Esophagus squamous epithelium (tissue), 5 donors: ENCODE measurements at places on chromosomes 3 and 15. TPM values are rescaled to one million over a fixed set of nuclear protein-coding genes. Genes with fewer than 3 reads are reported as not detected.

DNA sequence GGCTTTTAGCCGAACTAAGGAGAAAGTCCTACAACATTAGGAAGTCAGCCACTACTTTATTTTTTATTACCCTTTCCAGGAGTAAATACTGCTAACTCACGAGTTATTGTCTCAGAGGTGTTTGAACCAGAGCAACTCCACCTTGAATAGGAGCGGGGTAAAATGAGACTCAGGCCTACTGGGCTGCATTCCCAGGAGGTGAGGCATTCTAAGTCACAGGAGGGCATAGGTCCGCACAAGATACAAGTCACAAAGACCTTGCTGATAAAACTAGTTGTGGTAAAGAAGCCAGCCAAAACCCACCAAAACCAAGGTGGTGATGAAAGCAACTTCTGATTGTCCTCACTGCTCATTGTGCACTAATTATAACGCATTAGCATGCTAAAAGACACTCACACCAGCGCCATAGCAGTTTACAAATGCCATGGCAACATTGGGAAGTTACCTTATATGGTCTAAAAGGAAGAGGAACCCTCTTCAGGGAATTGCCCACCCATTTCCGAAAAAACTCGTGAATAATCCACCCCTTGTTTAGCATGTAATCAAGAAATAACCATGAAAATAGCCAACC, 555.9 kb downstream of the IGSF11 start:
- DNase-seq = no peak

GRCh38 chr3:133742351-133743091, 3.7 kb upstream of the TF start:
- no peak for DNase-seq

Gene PYGO1
- total RNA-seq = 5.1 TPM

Gene GASK1A
- 3.2 TPM for total RNA-seq

GRCh38 chr3:34260271-34261000, 462.0 kb downstream of the PDCD6IP start:
- DNase-seq = no peak

Gene ZNF80
- not detected for total RNA-seq

- DNase-seq = no peak
These were observed 211.6 kb downstream of the RAP2B start for GRCh38 chr3:153373606-153374005.

Gene PLA2G4D
- total RNA-seq = 0.19 TPM

Gene HAUS2
- total RNA-seq = 16.0 TPM

Gene CHCHD4
- 16.0 TPM for total RNA-seq

- no peak for DNase-seq
These were observed 18.5 kb downstream of the PIK3CA start for GRCh38 chr3:179166561-179167201.

Gene GHRL
- total RNA-seq = not detected

DNA sequence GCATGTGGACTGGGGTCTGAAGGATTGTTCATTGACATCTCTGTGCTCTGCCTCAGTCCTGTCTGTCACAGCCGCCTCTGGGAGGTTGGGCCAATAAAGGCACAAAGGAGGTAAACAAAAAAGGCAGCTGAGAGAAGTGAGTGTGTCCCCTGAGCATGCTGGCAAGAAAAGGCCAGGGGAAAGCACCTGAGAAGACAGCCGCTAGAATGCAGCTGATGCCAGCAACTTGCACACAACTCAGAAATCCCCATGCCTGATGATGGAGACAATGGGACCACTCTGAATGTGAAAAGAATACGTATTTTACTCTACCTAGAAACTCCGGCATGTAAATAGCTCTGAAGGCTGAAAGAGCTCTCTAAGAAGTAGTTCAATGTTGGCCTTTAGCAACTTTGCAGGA, 118.7 kb downstream of the KCNH8 start:
- DNase-seq = no peak

Gene GNAT1
- not detected for total RNA-seq

GRCh38 chr3:46867550-46867898, 4.3 kb upstream of the MYL3 start:
- no peak for DNase-seq

DNA sequence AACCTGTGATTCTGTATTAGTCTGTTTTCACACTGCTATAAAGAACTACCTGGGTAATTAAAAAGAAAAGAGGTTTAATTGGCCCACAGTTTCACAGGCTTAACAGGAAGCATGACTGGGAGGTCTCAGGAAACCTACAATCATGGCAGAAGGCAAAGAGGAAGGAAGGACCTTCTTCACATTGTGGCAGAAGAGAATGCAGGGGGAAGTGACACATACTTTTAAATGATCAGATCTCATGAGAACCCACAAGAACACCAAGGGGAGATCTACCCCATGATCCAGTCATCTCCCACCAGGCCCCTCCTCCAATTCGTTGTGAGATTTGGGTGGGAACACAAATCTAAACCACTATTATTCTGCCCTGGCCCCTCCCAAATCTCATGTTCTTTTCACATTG, 6.1 kb downstream of the ZKSCAN7 start:
- DNase-seq = no peak

- no peak for DNase-seq
These were observed 127.6 kb upstream of the UBE2E2 start for GRCh38 chr3:23075496-23075895.

GRCh38 chr15:41957021-41957897, 15.1 kb downstream of the EHD4 start:
- no peak for DNase-seq

GRCh38 chr3:119322021-119322834, 28.0 kb downstream of the ARHGAP31 start:
- DNase-seq = no peak

Gene RAB6B
- total RNA-seq = 0.09 TPM

Gene KCNMB2
- total RNA-seq = not detected

Gene MAP6D1
- 2.7 TPM for total RNA-seq

DNA sequence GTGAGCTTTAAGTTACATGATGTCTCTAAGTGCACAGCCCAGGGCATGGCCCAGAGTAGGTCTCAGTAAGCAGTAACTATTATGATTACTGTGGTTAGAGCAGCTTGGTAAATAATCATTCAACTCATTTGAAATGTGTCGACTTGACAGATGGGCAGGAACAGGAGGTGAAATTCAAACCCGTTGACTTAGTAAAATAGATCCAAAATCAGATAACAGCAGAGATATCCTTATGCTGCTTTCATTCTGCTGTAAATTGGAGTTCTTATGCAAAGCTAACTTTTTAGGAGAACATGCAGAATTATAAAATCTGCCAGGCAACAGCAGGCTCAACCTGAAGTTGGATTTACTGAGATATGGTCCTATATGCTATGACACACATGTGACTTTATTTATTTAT, 118.7 kb upstream of the KLHL25 start:
- DNase-seq = no peak

DNA sequence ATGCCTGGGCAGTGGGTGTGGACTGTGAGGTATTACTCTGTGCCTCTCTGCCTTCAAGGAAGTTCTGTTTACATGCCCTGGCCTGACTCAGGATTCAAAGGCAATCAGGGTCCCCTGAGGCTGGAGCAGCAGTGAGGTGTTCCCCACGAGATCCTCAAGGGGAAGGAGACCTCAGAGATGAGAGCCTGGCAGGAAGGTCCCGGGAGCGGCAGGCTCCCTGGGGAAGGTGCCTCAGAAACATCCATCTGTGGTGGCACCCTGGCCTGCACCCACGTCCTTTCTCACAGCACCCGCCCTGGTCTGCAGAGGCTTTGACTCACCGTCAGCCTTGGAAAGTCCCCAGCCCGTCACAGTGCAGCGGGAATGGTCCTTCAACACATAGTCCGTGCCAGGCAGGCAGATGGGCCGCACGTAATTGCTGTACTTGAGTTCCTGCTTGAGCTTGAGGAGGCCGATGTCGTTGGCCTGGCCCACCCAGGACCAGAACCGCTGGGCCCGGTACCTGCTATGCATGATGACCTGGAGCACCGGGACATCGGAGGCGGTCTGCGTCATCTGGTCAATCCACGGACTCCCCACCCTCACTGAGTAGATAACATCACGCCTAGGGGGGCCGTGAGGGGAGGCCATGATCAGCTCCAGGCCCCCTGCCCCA, 3.6 kb downstream of the PRSS50 start:
- no peak for DNase-seq

GRCh38 chr3:168709073-168709472, 613.3 kb upstream of the GOLIM4 start:
- no peak for DNase-seq

- no peak for DNase-seq
These were observed 301.6 kb upstream of the THBS1 start for GRCh38 chr15:39279311-39279710.

Gene ARPP19
- total RNA-seq = 101 TPM

DNA sequence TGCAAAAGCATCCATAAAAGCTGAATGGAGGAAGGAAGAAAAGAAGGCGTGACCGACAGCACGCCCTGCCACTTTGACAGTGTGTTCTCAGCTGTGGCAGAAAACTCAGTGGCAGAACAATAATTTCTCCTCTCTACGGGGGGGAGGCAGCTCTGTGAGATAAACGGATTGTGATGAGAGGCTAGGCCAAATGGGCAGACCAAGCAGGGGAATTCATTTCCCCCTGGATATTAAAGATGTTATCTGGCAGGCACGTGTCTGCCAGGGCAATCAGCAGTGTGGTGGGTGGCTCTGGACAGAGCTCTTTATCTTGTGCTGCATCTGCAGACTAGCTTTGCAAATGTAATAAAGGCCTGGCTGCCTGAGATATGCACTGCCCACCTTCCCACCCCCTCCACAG, 1.9 kb upstream of the RMDN3 start:
- no peak for DNase-seq

DNA sequence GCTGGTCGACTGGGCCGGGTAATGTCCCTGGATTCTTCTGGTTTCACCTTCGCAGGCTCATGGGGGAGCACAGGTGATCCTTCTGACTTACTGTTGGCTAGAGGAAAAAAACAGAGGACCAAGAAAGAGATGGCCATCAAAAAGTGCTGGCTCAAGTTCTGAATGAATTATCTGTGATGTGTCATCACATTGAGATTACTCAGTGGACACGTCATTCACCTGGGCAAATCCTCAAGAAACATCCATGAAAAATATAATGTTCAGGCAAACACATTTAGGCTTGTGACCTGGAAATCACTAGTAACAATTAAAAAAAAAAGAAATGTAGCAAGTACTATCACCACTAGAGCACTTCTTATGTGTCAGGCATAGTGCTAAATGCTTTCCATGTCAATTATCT, 81.5 kb upstream of the SLC2A2 start:
- no peak for DNase-seq

DNA sequence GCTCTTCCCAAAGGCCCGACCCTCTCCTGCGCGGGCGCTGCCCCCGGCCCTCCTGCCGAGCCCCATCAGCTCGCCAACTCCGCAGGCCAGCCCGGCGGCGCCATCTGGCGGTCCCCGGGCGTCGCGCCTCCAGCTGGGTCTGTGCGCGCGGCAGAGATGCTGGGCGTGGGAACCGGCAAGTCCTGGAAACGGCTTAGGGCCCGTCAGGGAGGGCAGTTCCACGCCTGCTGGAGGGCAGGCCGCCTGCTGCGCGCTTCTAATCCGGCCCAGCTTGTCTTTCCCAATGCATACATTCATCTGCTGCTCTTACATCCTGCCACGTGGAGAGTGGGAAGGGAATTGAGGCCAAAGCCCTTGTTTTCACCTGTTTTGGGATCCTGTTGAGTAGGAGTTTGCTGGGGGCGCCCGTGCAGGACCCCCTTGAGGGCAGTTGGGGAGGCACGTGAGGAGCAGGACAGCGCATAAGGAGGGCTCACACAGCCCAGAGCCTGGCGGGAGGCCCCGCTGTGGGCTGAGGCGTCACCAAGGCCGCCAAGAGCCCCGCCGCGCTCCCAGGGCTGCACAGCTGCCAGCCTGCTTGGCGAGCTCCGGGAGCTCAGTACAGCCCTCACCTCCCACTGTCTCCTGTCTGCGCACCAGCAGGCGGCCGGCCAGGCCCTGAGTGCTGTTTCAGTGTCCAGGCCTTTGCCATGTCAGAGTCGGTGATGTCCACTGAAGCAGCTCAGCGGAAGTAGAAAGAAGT, 165.6 kb downstream of the NSMCE3 start:
- no peak for DNase-seq

DNA sequence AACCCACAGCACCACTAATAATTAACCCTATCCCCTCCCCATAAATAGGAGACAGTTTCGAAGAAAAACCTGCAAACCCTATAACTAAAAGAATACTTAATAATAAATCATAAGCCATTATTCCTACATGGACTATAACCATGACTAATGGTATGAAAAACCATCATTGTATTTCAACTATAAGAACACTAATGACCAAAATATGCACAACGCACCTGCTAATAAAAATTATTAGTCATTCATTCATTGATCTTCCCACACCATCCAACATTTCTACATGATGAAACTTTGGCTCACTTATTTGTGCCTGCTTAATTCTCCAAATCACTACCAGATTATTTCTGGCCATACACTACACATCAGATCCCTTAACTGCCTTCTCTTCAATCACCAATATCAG, 16.6 kb downstream of the AQP9 start:
- DNase-seq = no peak

DNA sequence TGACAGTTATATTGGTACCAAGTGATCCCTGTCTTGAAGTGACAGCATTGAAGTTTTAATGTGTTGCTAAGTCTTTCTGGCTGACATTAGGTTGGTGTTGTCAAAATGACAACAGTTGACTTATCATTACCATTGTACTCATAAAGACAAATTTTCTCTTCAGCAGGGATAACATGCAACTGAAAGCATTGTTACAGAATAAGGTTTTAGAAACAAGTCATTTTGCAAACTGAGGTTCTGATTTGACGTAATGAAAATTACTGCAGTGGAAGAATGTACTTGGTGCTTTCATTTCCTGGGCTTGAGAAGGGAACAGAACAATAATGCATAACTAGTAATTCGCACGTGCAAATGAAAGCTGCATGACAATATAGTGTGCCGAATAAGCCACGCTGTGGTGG, 75.1 kb downstream of the MOBP start:
- no peak for DNase-seq

DNA sequence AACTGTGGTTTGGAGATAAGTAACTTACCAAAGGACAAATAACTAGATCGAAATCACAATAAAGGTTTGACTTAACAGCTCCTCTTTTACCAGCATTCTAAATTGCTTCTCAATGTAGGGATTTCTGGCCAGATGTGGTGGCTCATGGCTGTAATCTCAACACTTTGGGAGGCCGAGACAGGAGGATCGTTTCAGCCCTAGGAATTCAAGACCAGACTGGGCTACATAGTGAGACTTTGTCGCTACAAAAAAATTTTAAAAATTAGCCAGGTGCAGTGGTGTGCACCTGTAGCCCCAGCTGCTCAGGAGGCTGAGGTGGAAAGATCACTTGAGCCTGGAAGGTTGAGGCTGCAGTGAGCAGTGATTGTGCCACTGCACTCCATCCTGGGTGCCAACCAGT, 17.4 kb upstream of the IGF2BP2 start:
- no peak for DNase-seq
